Urothelium cell line (cell line): ENCODE measurements at places on chromosomes 16 and 17.

DNA sequence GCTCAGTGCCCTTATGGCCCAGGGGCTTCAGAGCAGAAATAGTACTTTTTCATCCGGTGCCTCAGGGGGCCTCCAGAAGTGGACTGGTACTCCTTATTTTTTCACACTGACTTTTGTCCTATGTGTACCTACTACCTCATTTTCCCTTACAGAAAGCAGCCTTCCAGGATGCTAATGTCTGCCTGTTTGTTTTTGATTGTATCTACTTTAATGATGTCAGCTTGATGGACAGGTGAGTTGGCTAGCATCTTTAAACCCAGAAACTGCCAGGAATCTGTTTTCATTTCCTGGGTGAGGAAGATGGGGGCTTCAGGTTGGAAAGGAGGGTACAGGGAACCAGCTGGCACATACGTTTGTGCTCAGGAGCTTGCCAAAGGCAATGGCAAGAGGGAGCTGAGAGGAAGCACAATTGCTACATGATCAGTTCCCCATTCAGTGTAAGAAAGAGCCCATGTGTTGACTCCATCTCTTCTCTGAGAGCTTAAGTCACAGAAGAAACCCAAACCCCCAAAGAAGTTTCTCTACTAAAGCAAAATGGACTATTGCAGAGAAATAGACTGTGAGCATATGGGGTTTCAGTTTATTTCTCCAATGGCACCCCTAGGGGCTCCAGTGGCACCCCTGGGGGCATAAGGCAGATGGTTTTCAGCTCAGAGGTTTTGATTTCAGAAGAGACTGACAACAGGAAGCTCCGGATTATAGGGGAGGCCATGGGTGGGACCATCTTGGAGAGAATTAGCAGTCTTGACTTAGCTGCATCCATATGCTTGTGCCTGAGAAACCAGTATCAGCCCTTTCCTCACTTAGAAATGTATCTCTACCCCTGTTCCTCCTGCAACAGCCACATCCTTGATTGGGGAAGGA lies 16.3 kb downstream of the LIG3 start:
- no peak for DNase-seq

DNA sequence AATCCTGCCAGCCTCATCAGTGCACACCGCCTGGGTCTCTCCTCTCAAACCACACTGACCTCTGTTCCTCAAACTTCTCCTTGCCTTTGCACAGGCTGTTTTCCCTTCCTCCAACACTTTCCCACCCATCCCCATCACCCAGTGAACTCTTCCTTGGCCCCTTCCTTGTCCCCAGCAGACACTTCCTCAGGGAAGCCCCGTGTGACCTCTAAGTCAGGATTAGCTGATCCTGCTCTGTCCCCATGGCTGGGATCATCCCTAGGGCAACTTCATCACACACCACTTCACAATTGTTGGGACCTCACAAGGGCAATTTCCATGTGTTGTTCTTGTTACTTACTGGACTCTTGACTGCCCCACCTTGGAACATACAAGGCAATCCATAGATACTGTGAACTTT lies 67.8 kb downstream of the WSB1 start:
- no peak for DNase-seq

- no peak for DNase-seq
These were observed 4.9 kb downstream of the CD300A start for GRCh38 chr17:74471341-74471740.

GRCh38 chr17:66978514-66979061 lies 14.1 kb downstream of the CACNG4 start:
- no peak for DNase-seq
